ENCODE measurements at places on chromosomes 5 and 9.

- peak; percentile 16 for DNase-seq
These were observed 466.1 kb downstream of the TLR4 start for GRCh38 chr9:118170032-118170955.

- no peak for DNase-seq
These were observed 60.1 kb upstream of the BASP1 start for GRCh38 chr5:17157294-17157693.

DNA sequence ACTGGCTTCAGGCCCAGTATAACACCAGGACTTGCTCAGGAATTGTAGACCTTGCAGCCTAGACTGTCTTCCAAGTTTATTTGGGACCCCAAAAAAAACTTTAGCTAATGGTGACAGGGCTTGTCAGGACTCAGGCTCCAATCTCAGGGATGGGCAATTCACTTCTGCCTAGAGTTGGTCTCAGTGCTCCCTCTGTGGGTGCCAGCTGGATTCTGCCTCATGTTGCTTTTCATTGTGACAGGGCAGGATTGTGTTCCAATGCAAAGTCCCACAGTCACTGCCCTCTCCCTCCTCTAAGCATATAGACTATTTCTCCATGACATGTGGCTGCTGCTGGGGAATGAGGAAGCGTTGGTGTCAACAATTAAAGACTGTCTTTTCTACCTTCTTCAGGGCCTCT, 174.7 kb downstream of the CYLC2 start:
- DNase-seq = no peak

GRCh38 chr9:104850786-104851545, 77.0 kb downstream of the ABCA1 start:
- no peak for DNase-seq

GRCh38 chr5:12936221-12936620, 1008.3 kb downstream of the DNAH5 start:
- DNase-seq = no peak

DNA sequence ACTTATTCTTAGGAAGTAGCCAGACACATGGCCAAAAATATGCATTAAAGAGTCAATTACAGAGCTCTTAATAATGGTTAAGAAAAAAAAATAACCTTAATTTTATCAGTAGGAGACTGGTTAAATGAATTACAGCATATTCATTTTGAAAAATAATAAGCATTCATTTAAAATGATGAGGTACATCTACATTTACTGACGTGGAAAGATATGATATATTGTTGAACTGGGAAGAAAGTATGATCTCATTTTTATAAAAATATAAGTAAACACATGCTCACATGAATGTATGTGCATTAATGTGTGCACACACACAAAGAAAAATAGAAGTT, 250.3 kb downstream of the ENC1 start:
- DNase-seq = no peak

- no peak for DNase-seq
These were observed 421.3 kb downstream of the BNC2 start for GRCh38 chr9:16449076-16449730.

DNA sequence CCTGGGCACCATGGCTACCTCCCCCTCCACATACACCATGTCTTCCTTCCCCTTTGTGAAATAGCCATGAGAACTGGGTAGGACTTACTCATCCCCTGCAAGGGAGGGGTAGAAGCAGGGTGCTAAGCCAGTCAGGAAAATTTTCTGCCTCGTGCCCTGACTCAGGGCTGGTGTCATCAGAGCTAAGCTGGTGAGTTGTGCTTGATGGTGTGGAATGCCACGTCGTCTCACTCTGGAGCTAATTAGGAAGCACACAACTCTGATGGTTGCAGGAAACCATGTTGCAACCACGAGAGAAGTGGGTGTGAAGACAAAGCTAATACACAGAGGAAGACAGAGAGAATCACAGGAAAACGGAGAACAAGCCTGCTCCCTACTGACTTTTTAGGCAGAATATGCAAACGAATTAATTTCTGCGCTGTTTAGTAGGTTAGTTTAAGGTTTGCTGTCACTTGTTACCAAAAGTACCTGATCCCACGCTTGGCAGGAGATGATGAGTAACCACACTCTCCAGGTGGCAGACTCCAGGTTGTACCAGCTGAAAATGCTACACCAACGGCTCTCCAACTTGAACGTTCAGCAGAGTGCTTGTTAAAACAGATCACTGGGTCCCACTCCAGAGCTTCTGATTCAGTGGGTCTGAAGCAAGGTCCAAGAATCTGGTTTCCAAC, 54.5 kb downstream of the STK10 start:
- DNase-seq = no peak

DNA sequence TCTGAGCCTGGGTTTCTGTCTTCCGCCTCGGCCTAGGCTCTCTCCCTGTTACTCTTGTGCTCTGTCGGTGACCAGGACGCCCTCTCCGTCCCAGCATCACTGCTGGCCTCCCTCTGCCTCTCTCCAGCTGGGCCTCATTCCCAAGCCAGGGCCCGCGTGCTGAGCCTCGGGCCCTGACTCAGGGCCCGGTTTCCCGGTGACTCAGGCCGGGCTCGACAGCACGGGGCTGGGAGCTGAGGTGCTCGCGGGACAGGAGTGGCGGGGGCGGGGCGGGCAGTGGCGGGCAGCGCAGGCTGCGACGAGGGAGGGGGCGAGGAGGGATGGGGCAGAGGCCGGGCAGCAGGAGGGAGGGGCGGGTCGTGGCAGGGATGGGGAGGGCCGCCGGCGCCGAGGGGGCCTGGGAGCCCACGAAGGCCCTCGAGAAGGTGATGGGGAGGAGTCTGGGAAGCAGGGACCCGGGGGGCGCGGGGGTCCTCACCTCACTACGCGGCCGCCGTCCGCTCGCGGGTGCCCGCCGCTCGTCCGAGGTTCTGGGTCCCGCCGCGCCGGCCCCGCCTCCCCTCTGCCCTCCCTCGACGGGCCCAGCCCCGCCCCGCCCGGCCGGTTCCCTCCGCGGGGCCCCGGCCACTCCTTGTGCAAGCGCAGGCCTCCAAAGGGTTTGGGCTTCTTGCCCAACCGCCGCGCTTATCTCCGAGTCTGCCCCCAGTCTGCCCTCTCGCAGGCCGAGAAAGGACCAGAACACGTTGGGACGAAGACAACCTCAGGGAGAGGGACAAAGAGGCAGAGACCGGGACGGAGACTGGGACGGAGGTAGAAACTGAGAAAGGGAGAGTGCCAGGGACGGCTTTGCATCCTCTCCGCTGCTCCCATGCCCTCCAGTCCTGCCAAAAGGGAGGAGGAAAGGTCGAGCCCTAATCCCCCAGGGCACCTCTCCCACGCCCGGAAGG, at the start of gene ARAP3:
Gene ARAP3, minus strand, starts transcription at position 536 of the 947 bp plus-strand sequence. CDS start 1,744 bp downstream, outside the sequence.
- DNase-seq = peak; percentile 20

DNA sequence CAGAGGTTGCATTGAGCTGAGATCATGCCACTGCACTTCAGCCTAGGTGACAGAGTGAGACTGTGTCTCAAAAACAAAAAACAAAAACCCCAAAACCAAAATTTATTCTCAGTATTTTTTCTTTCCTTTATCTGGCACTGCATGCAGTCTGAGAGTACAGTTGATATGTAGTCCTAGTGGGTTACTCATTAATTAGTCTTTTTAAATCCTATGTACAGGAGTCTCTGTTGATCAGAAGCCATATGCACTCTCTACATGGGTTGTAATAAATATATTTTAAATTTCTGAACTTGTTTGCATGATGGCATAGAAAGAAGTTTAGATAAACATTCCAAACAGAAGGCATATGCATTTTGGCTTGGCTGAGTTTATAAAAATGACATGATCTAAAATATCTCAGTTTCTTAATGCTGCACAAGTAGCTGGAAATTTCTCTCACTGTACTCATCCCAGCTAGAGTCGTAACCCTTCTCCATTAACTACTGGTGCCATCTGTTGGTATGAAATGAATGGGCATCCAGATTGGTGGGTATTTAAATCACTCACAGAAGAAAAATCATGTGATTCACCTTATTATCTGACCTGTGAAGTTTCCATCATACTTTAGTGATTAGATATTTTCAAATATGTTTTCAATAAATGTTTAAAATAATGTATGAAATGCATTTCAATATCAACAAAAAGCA, 284.8 kb downstream of the CTNND2 start:
- DNase-seq = no peak

- DNase-seq = no peak
These were observed 4.5 kb downstream of the SLC12A7 start for GRCh38 chr5:1107167-1108022.

Data from NCI-H146 (cell line).